Osteoblast (primary cell): ENCODE measurements at places on chromosomes 7 and 10.

DNA sequence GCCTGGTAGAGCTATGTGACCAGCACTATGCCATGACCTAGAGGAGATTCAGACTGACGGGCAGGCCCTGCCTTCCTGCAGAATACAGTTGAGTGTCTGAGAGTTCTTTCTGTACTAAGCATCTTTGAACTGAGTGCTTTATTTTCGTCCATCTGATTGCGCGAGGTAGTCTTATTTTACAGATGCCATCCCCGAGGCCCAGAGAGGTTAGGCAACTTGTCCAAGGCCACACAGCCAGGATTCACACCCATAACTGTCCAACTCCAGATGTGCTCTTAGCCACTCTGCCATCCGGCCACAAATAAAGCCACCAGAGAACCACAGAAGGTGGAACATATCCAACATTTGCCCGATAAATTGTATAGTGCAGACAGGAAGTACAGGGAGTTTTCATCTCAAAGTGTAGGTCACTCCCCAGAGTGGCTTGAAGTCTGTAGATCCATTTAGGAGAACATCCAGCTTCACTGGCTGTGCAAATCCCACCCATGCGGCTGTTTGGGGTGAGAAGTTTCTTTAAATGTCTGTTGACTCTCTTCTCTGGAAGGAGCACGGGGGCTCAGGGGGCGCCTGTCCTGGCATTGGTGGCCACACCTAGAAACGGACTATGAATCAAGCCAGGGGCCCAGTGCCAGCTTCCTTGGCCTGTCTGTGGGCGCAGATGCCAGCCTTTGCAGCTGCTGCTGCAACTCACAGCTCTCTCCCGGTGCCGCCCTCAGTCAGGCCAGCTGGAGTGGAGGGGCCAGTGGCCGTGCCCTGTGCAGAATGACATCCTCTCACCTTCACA, 11.1 kb downstream of the CHST3 start:
- DNase-seq, result peak; percentile 72

- peak; percentile 38 for DNase-seq
These were observed 104.9 kb upstream of the ZWINT start for GRCh38 chr10:56466005-56466404.

DNA sequence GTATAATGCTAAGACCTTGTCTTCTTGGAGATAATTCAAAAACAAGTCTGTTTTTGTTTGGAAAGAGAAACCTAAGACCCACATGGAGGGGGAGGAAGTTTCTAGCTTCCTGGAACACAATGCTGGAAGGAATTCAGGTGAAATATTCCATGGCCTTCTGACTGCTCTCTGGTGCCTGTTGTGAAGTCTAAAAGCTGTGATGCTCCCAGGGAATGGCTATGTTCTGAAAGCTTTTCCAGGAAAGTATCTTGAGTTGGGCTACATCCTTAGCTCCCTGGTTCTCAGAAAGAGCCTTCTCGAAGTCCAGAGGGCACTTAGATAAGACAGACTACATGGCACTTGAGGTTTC, 12.5 kb upstream of the PFKP start:
- no peak for DNase-seq

- DNase-seq, result peak; percentile 48
These were observed 72.8 kb downstream of the SHOC2 start for GRCh38 chr10:110992006-110992800.

- peak; percentile 88 for DNase-seq
These were observed 1.6 kb downstream of the CHST15 start for GRCh38 chr10:124091646-124092249.

GRCh38 chr10:121911421-121911697, 16.5 kb downstream of the ATE1 start:
- no peak for DNase-seq

- DNase-seq, result no peak
These were observed 7.7 kb upstream of the OPALIN start for GRCh38 chr10:96366508-96366907.

- no peak for DNase-seq
These were observed 85.1 kb downstream of the C10orf90 start for GRCh38 chr10:126585249-126586017.

GRCh38 chr7:11077816-11078215, 104.1 kb downstream of the PHF14 start:
- peak; percentile 60 for DNase-seq

- no peak for DNase-seq
These were observed 229.8 kb upstream of the HDAC9 start for GRCh38 chr7:18265611-18266281.

GRCh38 chr7:134546955-134547354, 2.0 kb upstream of the AKR1B15 start:
- peak; percentile 66 for DNase-seq

DNA sequence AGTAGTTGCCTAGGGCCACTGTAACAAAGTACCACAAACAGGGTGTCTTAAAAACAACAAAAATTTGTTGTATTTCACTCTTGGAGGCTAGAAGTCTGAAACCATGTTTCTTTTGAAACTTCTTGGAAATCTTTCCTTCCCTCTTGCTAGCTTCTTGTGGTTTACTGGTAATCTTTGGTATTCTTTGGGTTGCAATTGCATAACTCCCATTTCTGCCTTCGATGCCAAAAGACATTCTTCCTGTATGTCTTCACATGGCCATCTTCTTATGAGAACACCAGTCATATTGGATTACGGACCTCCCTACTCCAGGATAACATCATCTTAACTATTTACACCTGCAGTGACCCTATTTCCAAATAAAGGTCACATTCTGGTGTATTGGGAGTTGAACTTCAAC, 357.4 kb downstream of the PPP1R3A start:
- DNase-seq, result no peak

GRCh38 chr10:101968940-101969321, 87.0 kb downstream of the ARMH3 start:
- DNase-seq, result no peak

- DNase-seq, result peak; percentile 70
These were observed 121.0 kb downstream of the HIP1 start for GRCh38 chr7:75617634-75618234.

- DNase-seq, result no peak
These were observed 42.5 kb downstream of the NOD1 start for GRCh38 chr7:30436046-30436445.

GRCh38 chr7:78770422-78771410, 682.8 kb downstream of the MAGI2 start:
- DNase-seq, result no peak

DNA sequence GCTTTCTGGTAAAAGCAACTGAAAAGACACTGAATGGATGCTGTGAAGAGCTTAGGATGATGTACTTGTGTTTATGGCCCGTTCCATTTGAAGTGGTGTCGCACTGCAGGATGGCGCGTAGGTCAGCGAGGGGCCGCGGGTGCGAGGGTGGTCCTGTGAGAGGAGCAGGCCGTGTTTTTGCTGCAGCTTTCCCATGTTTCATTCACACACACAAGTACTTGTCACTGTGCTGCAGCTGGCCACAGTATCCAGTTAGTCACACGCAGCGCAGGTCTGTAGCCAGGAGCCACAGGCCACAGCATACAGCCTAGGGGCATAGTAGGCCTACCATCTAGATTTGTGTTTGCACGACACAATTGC, 23.2 kb downstream of the WIPI2 start:
- DNase-seq, result no peak

GRCh38 chr10:6339891-6340290, 137.2 kb downstream of the PFKFB3 start:
- no peak for DNase-seq

DNA sequence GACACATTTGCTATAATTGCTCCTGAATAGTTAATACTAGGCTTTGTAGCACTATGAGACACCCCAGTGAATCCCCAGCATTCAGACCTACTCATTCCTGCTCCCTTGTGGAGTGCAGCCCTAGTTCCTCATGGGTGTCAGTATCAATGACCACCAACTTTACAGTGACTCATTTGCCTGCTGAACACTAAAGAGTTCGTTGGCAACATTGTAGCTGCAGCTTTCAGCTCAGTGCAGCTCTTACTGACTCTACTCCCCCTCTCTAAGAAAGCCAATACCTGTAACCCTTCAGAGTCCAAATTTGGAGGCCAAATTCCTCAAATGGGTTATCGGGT, 127.1 kb upstream of the MTPN start:
- DNase-seq, result no peak

- DNase-seq, result no peak
These were observed 107.1 kb upstream of the GSDME start for GRCh38 chr7:24864214-24864817.

GRCh38 chr7:74542558-74543117, 88.9 kb downstream of the GTF2IRD1 start:
- no peak for DNase-seq

GRCh38 chr10:132364594-132364970, 32.4 kb upstream of the PWWP2B start:
- peak; percentile 44 for DNase-seq

DNA sequence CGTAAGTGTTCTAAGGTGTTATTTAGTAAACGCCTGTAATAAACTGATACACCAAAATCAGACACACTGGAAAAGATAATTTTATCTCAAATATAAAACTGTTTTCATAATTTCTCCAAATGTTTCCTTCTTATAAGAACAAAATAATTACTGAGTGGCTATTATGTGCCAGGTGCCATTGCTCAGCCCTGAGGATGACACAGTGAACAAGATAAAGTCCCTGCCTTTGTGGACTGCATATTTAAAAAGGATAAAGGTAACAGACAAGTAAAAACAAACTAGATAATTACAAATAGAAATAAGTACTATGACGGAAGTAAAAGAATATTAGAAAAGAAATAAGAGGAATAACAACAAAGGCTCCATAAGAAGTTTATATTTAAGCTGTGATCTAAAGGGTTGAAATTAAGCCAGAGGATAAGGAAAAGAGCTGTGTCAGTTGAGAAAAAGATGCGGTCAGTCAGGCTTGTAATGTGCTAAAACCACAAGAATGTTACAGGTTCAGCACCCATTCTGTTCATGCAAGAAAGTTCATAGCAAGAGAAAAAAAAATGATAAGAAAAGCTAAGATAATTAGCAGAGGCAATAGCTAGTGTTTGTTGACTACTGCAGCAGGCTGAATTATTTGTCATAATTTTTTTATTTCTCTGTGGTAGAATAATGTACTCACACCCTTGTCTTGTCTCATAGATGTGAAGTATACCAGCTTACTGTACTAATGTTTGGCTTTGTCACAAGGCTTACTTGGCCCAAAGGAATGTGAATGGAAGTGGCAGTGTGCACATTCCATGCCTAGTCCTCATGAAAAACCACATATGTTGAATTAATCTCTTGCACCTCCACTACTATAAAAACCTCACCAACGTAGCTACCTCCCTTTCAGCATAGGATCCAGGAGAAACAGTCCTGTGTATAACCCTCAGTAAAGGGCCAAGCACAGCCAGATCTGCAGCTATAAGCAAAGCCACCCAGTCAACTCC, 75.1 kb downstream of the CRPPA start:
- DNase-seq, result no peak

DNA sequence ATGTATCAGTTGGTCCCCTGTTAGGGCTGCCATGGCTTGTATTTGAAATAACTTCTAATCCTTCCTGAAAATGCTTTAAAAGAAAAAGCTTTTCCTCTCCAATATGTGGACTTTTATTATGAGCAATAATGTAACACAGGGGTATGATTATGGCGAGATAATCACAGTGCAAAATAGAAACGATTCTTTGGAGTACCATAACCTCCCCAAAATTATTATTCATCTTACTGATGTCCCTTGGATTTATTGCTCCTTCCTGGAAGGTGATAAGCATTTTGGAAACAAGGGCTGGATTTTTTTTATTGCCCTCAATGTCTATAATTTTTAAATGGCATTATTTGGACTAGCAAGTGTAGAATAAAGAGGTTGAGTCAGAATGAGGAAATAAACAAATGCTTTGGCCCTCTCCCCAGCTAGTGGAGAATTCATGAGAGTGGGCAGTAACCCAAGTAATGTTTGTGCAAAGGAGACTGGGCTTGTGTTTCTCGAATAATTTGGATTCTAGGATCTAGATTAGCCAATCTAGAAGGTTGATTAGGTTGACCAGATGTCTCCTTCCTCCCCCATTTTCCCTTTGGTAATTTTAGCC, 403.9 kb upstream of the CELF2 start:
- no peak for DNase-seq

DNA sequence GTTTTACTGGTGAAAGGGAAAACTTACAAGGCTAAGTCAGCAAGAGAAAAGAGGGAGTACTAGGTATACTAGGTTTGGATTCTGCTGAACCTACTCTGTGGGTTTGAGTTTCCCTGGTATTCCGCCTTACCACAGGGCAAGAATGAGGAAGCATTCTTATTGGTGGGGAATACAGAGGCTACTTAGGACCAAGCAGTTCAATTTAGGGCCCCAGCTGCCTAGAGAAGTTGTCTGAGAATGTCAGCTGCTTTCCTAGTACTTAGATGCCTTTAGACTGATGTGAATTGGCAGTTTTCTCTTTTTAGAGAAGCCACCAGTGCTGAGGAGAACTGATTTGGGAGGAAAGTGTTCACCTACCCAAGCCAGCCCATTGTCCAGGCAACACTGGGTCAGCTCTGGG, 409.0 kb upstream of the LRGUK start:
- no peak for DNase-seq

- DNase-seq, result no peak
These were observed 5.4 kb downstream of the ANKIB1 start for GRCh38 chr7:92251181-92251580.

- DNase-seq, result peak; percentile 54
These were observed 217.8 kb upstream of the SEMA3A start for GRCh38 chr7:84412161-84412969.

DNA sequence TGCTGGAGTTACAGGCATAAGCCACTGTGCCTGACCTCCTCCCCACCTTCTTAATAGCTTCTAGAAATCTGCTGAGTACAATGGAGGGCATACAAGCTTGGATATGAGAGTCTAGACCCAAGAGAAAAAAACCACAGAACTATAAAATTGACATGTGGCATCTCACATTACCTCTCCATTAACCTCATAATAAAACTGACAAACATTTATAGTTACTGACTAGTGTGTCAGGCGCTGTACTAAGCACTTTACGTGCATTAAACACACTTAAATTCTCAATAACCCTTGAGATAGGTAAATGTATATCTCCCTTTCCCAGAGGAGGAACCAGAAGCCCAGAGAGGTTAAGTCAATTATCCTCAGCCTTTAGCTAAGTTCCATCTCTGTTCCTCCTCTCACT, 300.5 kb upstream of the MYO3A start:
- DNase-seq, result no peak

DNA sequence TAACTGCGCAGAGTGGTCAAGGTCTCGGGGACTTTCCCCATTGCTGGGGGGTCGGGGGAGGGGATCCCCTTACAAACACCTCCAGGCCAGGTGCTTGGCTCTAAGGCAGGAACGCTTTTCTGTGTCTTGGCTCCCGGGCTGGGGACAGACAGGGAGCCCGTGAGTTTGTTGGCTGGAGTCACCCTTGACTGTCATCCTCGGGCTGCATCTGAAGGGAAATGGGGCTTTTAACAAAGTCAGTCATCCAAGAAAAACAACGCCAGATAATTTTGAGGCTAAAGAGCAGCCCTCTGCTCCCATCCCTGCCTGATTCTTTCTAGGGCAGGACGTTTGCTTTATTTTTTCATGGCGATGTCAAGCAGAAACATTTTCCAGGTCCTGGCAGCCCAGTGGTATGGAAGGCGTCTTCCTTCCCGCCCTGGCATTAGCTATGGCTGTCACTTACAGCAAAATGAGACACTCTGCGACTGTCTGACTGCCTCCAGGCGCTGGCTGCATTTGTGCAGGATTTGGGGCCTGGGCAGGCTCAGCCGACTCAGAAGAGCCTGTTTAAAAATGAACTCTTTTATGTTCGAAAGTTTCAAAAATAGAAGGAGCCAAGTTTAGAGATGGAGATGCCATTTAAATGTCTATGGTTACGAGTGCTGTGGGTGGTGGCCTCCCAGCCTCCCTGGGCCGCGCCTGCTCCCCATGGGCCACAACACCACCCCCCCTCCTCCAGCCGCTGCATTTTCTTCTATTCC, 54.7 kb upstream of the TNS3 start:
- DNase-seq, result no peak
